Body of pancreas (tissue), 4 donors: ENCODE measurements at places on chromosomes 7 and 10. TPM values are rescaled to one million over a fixed set of nuclear protein-coding genes. Genes with fewer than 3 reads are reported as not detected.

The STRA8 gene
- total RNA-seq = not detected

The HTR5A gene
- not detected for total RNA-seq

The SLC26A3 gene
- not detected for total RNA-seq

The HOXA5 gene
- 0.99 TPM for total RNA-seq

The FAM13C gene
- total RNA-seq = 5.4 TPM

DNA sequence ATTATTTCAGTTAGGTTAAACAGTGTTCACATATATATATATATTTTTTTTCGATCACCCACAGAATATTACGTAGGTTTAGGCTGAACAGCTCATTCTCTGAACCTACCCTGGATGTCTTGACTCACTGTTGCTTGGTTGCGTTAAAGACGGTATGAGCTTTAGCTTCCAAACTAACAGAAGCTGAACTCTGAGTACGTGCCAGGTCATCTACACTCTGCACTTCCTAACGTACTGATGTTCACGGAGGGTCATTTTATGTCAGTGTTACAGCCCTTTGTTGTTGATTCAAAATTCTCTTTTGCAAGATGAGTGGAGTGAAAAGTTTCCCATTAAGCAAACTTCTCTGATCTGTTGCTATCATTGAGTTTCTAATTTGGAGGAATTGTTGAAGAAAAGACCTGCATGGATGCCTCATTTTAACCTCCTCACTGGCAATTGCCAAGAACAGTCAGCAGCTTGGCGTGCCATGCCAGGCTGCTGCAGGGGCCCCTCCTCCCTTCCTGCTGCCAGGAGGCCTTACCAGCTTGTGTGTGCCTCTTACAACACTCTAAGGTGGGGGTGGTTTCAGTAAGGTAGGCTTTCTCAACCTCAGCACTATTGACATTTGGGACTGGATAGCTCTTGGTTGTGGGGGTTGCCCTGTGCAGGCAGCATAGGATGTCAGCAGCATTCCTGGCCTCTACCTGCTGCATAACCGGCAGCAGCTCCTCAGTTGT is 44.3 kb downstream of the INSYN2A start:
- H3K4me3 ChIP-seq = no peak overlapping the region
- no peak overlapping the region for H3K27ac ChIP-seq
- no peak for DNase-seq
- H3K36me3 ChIP-seq = no peaks in the 10 kb centered on the region
- no peaks in the 10 kb centered on the region for H3K4me1 ChIP-seq
- H3K27me3 ChIP-seq = no peaks in the 10 kb centered on the region

GRCh38 chr10:3780771-3781467 is 4.1 kb downstream of the KLF6 start:
- peaks cover 27% of the 10 kb centered on the region for H3K36me3 ChIP-seq
- H3K4me3 ChIP-seq = no peak overlapping the region

GRCh38 chr7:118745927-118746326 is 521.4 kb downstream of the ANKRD7 start:
- H3K27ac ChIP-seq = no peak overlapping the region
- no peak overlapping the region for H3K4me3 ChIP-seq
- no peaks in the 10 kb centered on the region for H3K27me3 ChIP-seq
- no peaks in the 10 kb centered on the region for H3K36me3 ChIP-seq
- no peak for DNase-seq

DNA sequence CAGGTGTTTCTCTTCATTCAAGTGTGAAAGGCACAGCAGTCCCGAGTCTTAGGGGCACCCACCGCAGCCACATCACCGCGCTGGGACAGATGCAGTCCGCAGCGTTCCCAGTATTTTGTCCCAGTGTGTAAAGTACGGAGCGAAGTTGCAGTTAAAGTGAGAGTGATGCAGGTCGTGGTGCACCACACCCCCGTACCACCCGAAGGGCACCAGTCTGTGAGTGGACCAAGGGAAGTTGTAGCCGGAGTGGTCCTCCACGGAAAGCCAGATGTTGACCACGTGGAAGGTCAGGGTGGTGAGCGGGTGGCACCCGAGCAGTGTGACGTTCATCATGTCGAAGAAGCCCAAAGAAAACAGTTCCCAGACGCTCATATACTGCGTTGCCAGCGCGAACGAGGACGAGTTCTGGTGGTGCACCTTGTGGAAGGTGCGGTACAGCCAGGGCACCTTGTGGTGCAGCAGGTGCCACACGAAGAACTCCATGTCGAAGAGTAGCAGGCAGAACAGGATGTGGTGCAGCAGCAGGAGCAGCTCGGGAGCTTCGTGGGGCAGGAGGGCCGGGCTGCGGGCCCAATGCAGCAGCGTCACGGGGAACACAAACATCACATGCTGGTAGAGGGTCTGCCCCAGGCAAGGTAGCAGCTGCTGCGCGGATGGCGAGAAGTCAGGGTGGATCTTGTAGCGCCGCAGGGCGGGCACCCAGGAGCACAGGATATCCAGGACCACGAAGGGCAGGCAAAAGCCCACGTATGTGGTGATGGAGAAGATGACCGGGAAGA is 526 bp downstream of the CH25H start:
- peak; percentile 26 for DNase-seq
- no peaks in the 10 kb centered on the region for H3K36me3 ChIP-seq
- H3K27ac ChIP-seq = no peak overlapping the region
- H3K4me1 ChIP-seq = peaks cover 22% of the 10 kb centered on the region
- H3K4me3 ChIP-seq = no peak overlapping the region
- H3K27me3 ChIP-seq = peaks cover 10% of the 10 kb centered on the region

GRCh38 chr10:29372920-29373319 is 84.0 kb downstream of the LYZL1 start:
- peaks cover 3% of the 10 kb centered on the region for H3K4me1 ChIP-seq
- H3K4me3 ChIP-seq = no peak overlapping the region
- no peak for DNase-seq
